Heart right ventricle (tissue), 16 donors: ENCODE measurements at places on chromosomes 12 and 14. TPM values are rescaled to one million over a fixed set of nuclear protein-coding genes. Genes with fewer than 3 reads are reported as not detected.
A peak's percentile ranks its signal among the peaks of the same experiment; 100 is the strongest.

GRCh38 chr14:50758945-50759344, 72.0 kb downstream of the NIN start:
- DNase-seq, result no peak

DNA sequence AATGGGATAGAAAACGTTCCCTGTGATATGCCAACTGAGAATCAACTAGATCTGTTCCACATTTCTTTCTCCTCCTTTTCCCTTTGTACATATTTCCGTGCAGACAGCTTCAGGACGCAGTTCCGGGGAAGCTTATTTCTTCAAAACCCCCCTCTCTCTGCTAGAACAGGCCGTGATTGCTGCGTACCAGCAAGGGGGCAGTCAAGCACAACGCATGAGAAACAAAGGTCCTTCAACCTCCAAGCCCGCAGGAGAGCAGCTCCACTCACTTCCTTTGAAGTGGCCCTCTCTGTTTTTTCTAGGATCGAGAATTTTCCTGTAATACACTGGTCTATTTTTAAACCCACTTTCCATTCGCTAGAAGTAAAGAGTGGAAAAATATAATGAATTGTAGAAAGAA, 80.8 kb downstream of the ZNF664 start:
- DNase-seq, result peak; percentile 34

DNA sequence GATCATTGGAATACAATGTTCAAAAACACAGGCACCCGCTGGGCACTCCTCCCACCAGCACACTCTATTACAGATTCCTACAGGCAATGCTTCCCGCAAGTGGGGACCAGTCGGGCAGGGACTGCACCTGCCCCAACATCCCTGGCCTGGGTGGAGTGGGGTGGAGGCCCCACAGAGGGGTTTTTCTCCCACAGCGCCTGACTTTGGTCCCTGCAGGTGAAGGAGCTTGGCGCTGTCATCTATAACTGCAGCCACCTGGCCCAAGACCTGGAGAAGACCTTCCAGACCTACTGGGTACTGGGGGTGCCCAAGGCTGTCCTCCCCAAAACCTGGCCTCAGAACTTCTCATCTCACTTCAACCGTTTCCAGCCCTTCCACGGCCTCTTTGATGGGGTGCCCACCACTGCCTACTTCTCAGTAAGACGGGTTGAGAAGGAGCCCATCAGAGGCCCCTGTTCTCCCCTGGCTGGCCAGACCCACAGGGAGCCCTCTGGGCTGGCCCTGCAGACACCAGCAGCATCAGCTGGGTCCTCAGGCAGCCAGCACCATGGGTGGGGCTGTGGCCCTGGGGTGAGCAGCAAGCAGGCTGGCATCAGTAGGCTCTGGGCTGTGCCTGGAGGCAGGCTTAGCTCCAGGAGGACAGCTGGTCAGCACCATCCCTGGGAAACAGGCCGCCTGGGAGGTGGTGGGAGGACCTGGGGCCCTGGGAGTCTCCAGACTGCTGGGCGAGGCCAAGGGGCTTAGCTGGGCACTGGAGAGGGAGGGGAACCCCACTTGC, 6.0 kb downstream of the PLD4 start:
- no peak for DNase-seq

DNA sequence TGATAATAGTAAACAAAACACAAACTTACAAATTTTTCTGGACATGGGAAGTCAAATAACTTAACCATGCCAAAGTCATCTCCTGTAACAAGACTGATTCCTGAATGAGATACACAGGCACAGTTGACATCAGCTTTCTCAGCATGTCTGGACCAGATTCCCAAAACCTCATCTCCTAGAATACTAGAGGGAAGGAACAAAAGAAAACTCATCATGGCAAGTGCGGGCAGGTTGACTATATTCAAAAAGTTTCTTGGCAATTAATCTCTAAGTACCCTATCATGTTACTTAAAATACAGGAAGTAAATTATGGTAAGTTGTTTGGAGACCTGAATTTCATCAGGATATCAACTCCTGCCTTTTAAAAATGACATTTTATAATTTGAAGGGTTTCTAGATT, 53.9 kb downstream of the ZC3H14 start:
- DNase-seq, result no peak

- no peak for DNase-seq
Observed at GRCh38 chr12:68037616-68038255, 48.5 kb downstream of the IFNG-AS1 start.

DNA sequence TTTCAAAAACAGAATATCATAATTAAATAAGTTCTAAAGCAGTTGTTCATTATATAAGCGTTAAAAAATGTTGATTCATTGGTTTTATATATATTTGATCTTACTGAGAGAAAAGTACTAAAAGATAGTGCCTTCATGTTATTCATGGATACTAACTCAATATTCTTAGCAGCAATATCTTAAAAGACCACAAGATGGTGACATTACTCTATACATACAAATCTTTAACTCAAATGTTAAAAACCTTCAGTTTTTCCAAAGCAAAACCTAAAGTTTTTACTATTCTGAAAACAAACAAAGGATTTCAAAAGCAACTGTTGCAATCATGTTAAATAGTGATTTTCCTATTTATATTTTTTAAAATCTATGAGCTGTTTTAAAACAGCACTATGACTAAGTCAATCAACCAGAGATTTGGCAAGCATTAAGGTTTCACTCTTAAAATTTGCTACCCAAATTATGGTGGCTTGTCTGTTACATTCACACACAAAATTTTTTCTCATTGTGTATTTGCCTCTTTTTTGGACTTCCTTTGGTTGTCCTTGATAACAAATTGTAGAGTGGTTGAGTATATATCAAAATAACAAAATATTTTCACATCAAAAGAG, 50.1 kb upstream of the RERGL start:
- no peak for DNase-seq

- DNase-seq, result no peak
Observed at GRCh38 chr12:130044991-130045621, 117.2 kb upstream of the FZD10 start.

DNA sequence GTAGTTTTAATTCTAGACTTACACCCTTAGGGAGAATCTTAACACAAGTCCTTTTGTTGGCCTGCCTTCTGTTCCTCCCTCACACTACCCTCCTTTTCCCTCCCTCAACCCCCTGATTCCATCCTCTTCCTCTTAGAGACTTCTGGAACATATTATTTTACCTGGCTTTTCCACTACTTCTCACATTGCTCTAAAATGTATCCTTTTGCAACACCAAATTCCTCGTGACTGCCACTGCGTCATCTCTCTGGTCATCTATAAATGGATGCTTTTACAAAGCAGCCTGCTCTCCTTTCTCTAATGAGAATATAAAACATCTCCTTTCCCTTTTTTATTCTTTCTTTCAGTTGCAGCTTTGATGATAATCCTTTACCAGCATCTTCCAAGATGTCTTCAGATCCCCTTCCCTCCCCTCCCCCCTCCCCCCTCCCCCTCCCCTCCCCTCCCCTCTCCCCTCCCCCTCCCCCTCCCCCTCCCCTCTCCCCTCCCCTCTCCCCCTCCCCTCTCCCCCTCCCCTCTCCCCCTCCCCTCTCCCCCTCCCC, 93.6 kb downstream of the DIP2B start:
- no peak for DNase-seq

DNA sequence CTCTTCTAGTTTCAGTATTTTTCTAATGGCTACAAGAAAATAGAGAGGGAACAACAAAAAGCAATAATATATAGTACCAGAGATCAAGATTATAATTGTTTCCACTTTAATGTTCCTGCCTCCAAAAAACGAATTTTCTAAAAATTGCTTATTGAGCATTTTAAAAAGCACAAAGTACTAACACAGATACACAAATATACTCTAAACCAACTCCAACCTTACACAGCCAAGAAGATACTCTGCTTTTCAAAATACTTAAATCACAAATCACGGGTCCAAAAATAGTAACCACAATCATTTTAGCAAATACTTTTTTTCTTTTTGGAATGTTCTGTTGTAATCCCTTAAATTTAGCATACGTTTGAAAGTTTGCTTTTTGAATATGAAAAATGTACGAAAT, 2.0 kb downstream of the YAF2 start:
- DNase-seq, result no peak

GRCh38 chr14:101732118-101732517, 29.4 kb upstream of the PPP2R5C start:
- DNase-seq, result no peak

DNA sequence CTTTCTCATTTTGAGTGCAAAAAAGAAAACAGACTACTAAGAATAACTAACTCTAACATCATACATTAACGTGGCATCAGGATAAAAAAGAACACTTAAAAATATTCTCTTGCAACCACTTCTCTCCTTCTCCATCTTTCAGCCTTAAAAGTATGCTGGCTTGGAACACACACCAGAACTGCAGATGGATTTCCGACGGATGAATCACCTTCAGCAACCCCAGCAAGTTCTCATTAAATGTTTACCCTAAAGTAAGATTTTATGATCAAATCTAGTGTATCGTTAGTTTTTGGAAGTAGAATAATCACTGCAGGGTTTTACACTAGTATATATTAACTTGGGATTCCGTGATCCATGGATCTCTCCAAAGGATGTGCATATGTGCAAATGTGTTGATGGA, 1.2 kb downstream of the NEK9 start:
- DNase-seq, result no peak

GRCh38 chr12:62370189-62370588, 96.4 kb upstream of the MON2 start:
- no peak for DNase-seq

GRCh38 chr12:57088354-57089270, at the start of gene NAB2:
NAB2 (plus strand) TSS chr12:57089114; CDS start chr12:57089272, 158 bp downstream.
- DNase-seq, result peak; percentile 97

DNA sequence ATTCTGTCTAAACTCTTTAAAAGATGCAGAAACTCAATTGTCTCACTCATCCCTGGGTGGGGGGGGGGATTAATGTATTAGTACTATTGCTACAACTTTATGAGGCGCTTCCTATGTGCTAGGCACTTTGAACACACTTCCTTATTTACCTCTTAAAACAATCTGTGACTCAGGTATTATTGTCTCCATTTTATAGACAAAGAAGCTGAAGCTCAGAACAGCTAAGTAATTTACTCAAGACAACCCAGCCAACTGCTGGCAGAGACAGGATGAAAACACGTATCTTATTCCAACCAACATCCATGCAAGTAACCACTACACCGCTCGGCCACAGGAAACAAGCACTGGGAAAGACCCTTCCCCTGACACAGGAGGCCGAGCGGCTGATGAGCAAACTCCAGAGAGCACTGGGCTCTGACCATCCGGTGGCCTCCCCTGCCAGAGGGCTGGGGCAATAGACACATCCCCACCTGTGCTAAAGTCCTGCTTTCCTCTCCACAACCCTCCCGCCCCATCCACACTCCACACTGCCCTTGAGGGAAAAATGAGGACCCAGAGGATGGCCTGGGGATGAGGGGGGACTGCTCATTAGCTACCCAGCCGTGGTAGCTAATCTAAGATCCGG, 244.2 kb downstream of the DPF3 start:
- DNase-seq, result no peak

- DNase-seq, result no peak
Observed at GRCh38 chr12:100984796-100985195, 190.2 kb downstream of the ANO4 start.

- no peak for DNase-seq
Observed at GRCh38 chr14:75247286-75247922, 31.2 kb upstream of the FOS start.

- DNase-seq, result no peak
Observed at GRCh38 chr14:37698840-37699777, 103.7 kb downstream of the TTC6 start.

DNA sequence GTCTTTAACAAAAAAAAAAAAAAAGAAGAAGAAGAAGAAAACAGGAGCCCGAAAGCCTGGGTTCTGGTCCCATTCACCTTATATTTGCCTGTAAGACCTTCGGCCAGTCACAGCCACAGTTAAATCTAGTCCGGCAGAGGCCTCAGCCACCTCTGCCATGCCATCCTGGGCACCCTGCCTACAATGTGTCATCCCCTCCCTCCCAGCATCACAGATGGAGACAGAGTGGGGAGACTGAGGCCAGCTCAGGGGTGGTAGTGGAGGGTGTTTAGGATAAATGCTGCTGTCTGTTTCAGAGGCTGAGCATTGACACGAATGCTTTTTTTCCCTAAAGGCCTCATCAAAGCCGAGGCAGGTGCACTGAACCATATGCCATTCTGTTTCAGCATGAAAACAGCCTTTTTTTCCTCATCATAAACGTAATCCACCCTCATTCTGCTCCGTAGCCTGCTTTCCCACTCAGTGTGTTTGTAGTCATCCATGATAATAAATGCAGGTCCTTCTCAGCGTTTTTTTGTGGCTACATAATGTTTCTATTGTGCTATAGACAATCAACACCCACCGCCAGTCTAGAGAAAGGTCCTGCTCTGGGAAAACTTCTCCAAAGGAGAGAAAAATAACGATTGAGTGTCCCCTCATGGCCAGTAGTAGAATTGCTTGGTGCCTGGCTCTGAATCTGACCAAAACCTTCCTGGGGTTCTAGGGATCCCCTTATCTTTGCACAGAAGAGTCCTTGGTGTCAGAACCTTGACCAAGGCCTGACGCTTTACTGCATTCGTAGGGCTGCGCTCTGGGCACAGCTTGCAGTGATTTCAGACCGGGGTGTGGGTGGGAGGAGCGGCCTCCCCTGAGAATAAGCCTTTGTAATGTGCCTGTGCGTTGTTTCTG, 41.1 kb upstream of the TSPAN9 start:
- no peak for DNase-seq

DNA sequence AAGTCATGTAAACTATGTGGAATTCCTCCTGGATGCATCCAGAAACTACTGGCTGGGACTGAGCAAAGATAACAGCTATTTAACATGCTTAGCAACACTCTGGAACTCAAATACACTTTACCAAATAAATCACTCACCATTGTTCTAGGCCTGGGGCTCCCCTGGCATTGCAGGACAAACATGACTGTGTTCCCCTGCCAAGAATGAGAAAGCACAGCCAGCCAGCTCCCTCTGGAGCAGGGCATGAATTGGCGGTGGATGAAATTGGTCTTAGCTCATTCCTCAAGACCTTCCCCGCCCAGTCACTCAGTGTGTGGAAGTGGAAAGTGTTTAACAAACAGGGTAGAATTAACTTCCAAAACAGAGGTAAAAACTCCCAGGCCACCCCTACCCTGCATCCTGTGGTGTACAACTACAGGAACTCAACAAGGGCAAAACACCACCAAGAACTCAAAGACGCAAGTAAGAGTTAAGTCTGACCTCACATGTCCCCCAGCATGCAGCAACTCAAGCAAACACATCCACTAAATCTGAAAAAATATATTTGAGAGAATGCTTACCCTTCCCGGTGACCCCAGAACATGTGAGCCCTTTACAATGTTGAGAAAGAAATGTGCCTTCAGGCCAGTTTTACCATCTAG, 58.4 kb upstream of the BDKRB2 start:
- no peak for DNase-seq

Gene PLXNC1
- total RNA-seq, result 3.8 TPM

Gene COCH
- total RNA-seq, result 0.26 TPM

Gene CLEC9A
- not detected for total RNA-seq

Gene CLEC6A
- total RNA-seq, result 0.14 TPM

Gene MGP
- 231 TPM for total RNA-seq

Gene CACNB3
- 4.9 TPM for total RNA-seq

Gene MED13L
- total RNA-seq, result 54.6 TPM

Gene BCL11B
- 0.15 TPM for total RNA-seq

Gene KRT78
- total RNA-seq, result not detected

Gene CLEC7A
- 1.8 TPM for total RNA-seq
